ENCODE measurements at places on chromosomes 12 and 14. TPM values are rescaled to one million over a fixed set of nuclear protein-coding genes. Genes with fewer than 3 reads are reported as not detected.
A peak's percentile ranks its signal among the peaks of the same experiment; 100 is the strongest.

DNA sequence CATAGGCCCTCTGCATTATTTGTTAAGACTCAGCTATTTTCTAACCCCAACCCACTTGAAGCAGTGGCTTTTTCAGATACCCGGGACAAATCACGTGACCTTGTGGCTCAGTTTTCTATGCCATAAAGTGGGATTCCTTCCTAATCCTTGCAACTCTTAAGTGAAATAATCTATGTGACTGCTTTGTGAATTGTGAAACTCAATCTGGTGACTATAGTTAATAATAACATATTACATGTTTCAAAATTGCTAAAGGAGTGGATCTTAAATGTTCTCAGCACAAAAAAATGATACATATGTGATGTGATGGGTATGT, 17.3 kb downstream of the EML1 start:
- H3K27ac ChIP-seq: no peak overlapping the region
- H3K4me3 ChIP-seq: no peak overlapping the region
- DNase-seq: no peak
- no peaks in the 10 kb centered on the region for H3K27me3 ChIP-seq

- H3K27ac ChIP-seq: peak overlapping the region; percentile 57
- no peak for DNase-seq
- no peaks in the 10 kb centered on the region for H3K27me3 ChIP-seq
- H3K4me3 ChIP-seq: no peak overlapping the region
These were observed 73.6 kb downstream of the RFLNA start for GRCh38 chr12:124368421-124369032.

GRCh38 chr12:116411977-116412376, 134.5 kb upstream of the MED13L start:
- H3K36me3 ChIP-seq: no peaks in the 10 kb centered on the region
- H3K4me3 ChIP-seq: no peak overlapping the region
- H3K4me1 ChIP-seq: peaks cover 11% of the 10 kb centered on the region
- no peaks in the 10 kb centered on the region for H3K27me3 ChIP-seq

DNA sequence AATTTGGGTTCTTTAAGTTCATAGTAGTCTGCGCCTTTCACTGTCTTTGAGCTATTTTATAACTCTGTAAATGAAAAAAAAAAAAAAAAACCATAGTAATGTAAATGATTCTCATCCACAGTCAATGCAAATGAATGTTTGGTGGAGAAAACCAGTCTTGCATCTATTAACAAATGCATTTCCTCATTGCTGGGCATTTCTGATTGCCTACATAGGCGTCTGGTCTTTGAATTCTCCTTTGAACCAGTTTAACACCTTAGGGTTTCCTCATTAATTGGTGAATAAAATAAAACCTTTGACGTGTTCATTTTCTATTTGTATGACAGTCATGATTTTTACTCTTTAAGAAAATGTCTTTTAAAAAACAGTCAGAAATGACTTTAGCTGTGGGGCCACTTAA, 114.8 kb downstream of the C12orf75 start:
- no peak overlapping the region for H3K4me3 ChIP-seq
- H3K27me3 ChIP-seq: no peaks in the 10 kb centered on the region
- H3K36me3 ChIP-seq: no peaks in the 10 kb centered on the region
- H3K4me1 ChIP-seq: peaks cover 16% of the 10 kb centered on the region
- H3K27ac ChIP-seq: peak overlapping the region; percentile 73

DNA sequence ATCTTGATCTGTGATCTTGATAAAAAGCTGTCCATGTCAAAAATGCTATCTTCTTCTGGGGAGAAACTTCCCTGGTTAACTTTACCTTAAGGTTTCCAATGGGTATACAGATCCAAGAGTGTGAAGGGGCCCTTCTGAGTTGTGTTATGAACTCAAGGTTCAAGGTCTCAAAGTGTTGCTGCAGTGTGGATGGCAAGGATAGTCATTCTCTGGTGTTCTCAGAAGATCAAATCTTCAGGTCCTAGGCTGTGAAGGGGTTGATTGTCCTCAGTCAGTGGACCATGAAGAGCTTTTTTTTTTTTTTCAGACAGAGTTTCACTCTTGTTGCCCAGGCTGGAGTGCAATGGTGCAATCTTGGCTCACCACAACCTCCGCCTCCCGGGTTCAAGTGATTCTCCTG, 114.4 kb downstream of the SPTSSA start:
- no peak for DNase-seq
- H3K36me3 ChIP-seq: no peaks in the 10 kb centered on the region
- H3K4me1 ChIP-seq: no peaks in the 10 kb centered on the region

- peaks cover 43% of the 10 kb centered on the region for H3K4me1 ChIP-seq
- H3K27ac ChIP-seq: peak overlapping the region; percentile 82
- no peak for DNase-seq
These were observed 38.0 kb downstream of the PTGER2 start for GRCh38 chr14:52352061-52352491.

ASB2 gene
- not detected for total RNA-seq

- no peak overlapping the region for H3K27ac ChIP-seq
- H3K4me3 ChIP-seq: no peak overlapping the region
These were observed 173.2 kb downstream of the EGLN3 start for GRCh38 chr14:33777681-33778080.

DNA sequence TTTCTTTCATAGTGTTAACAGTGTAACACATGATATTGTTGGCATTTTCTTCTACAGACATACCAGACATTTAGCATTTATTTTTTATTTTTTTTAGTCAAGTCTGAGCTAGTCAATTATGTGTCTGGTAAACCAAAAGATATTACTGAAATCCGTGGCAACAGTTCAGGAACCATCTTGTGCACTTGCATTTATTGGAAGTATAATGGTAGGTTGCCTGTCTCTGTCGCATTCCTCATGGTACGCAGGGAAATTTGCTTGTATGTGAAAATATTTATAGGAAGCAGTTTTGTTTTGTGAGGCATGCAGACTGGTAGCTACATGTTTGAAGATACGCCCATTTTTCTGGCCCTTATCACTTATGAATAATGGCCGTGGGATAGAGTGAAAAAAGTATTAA, 186.1 kb upstream of the SLC38A2 start:
- H3K27me3 ChIP-seq: no peaks in the 10 kb centered on the region
- peak overlapping the region; percentile 12 for H3K4me3 ChIP-seq
- H3K4me1 ChIP-seq: peaks cover 72% of the 10 kb centered on the region
- peak overlapping the region; percentile 68 for H3K27ac ChIP-seq

GRCh38 chr12:113048716-113049127, 7.8 kb upstream of the DTX1 start:
- no peak overlapping the region for H3K4me3 ChIP-seq
- H3K27me3 ChIP-seq: peaks cover 21% of the 10 kb centered on the region
- H3K4me1 ChIP-seq: no peaks in the 10 kb centered on the region
- DNase-seq: peak; percentile 71

- peak overlapping the region; percentile 47 for H3K4me3 ChIP-seq
- no peak overlapping the region for H3K27ac ChIP-seq
- no peaks in the 10 kb centered on the region for H3K4me1 ChIP-seq
- H3K27me3 ChIP-seq: no peaks in the 10 kb centered on the region
- no peak for DNase-seq
- H3K36me3 ChIP-seq: no peaks in the 10 kb centered on the region
These were observed 1.7 kb downstream of the ZBTB42 start for GRCh38 chr14:104802394-104803184.

- H3K4me1 ChIP-seq: no peaks in the 10 kb centered on the region
- DNase-seq: no peak
- no peak overlapping the region for H3K4me3 ChIP-seq
These were observed 4.9 kb upstream of the DCD start for GRCh38 chr12:54653025-54653424.

DNA sequence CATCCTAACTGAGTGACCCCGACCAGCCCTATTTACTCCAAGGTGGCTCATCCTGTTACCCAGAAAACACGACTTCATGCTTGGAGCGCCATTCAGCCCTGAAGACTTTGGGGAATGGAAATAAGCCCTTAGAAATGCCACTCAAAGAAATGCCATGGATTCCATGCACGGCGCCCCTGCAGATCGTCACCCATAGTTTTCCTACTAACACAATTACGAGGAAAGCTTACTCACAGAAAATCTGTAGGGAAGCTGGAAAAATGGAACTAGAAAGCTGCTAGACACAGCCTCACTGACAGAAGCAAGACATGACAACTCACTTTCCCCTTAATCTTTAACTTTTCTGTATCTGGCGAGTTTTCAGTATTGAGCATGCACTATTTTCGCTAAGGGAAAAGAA, 19.5 kb downstream of the NUAK1 start:
- H3K36me3 ChIP-seq: no peaks in the 10 kb centered on the region
- H3K4me3 ChIP-seq: no peak overlapping the region
- H3K27ac ChIP-seq: no peak overlapping the region
- H3K4me1 ChIP-seq: peaks cover 14% of the 10 kb centered on the region
